Activated naive CD8-positive, alpha-beta T cell treated with anti-CD3 and anti-CD28 coated beads, Interleukin-2, amount 10 ng/mL, durations not matched to agents 7 days and 5 days (primary cell): ENCODE measurements at places on chromosomes 13 and 19.

- no peak for DNase-seq
These were observed 15.5 kb downstream of the HDGFL2 start for GRCh38 chr19:4487572-4487971.

- DNase-seq, result no peak
These were observed 18.9 kb upstream of the ZNRF4 start for GRCh38 chr19:5436106-5436947.

- DNase-seq, result no peak
These were observed 1.3 kb downstream of the ZNF749 start for GRCh38 chr19:57436417-57436816.

DNA sequence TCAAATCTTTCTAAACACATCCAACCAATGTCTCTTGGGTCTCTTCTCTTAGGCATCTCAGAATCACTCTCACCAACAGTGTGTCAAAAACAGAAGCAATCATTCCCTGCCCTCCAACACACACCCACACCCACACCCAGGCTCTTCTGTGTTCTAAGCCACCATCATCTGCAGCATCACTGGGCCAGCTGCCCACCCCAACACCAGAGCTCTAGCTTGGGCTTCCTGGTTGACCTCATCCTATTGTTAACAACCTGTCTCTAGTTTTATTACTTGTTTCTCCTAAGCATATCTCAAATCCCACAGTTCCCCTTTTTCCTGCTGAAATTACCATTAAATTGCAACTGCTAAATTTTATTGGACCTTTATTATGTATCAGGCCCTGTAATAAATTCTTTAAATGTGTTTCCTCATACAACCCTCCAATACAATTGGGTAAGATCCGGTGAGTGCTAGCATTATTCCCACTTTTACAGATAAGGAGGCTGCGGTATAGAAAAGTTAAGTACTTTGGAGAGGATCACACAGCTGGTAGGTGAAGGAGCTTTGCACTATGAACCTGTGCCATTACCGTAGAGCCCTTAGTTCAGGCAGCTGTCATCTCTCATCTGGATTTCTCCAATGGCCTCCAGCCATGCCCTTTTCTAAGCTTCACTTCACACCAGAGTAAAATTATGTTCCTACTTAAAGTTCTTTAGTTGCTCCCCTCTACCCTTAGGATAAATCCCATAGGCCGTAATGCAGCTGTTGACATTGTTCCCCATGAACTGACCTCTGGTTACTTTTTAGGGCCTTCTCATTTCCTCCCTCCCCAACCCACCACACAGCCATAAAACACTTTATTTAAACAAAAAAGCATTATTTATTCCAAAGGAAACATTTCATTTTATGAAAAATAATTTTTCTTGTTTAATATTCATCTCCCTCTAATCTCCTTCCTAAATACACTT is 227.7 kb downstream of the B3GLCT start:
- DNase-seq, result no peak

DNA sequence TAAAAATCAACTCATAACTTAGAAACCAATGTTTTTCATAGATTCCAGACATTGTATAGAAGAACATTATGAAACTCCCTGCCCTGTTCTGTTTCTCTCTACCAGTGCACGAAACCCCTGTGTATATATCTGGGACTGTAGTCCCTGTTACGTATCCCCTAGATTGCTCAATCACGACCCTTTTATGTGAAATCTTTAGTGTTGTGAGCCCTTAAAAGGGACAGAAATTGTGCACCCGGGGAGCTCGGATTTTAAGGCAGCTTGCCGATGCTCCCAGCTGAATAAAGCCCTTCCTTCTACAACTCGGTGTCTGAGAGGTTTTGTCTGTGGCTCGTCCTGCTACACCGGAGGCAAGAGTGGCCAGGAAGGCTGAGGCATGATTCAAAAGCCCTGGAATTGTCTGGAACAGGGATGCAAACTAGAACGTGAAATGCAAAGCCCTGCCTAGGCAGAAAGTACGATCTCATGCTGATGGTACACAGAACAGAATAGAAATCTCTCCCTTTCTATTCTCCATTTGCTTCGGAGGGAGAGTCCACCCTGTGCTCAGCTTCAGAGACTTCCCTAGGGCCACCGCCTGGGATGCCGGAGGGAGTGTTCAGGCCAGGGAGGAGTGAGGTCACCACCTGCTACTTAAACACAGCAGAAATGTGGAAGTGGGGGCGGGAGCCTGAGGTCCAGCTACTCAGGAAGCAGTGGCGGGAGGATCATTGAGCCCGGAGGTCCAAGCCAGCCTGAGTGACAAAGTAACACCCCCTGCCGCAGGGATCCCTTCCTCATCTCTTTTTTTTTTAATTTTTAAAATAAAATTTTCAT is 758 bp upstream of the ZNF888 start:
- DNase-seq, result no peak

DNA sequence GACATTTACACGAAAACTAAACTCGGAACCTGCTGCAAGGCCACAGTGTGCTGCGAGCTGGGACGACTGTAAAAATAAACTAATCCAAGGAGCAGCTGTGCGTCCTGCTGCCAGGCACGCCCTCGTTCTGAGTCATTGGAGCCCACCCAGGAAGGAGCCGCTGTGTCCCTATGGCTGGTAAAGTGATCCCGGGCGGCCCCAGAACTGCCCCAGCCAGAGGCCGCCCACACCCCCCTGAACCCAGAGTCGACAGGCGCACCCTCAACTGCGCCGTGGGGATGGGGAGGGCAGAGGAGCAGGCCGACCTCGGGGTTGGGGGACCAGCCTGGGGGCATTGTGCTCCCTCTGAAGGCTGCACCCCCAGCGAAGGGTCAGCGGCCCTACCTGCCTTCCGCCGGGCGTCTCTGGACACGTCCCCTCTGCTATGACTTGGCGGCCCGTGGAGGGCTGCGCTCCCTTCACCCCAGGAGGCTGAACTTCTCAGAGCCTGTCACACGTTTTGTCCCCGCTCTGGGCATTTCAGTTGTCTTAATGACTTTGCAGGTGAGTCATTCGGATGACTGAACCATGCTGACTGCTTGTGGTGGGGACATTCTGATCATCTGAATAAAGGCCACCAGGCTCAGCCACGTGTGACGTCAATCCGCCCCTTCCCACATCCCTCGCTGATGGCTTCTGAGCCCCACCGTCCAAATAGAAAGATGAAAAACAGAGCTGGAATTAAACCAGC is 42.7 kb downstream of the ADPRHL1 start:
- no peak for DNase-seq

DNA sequence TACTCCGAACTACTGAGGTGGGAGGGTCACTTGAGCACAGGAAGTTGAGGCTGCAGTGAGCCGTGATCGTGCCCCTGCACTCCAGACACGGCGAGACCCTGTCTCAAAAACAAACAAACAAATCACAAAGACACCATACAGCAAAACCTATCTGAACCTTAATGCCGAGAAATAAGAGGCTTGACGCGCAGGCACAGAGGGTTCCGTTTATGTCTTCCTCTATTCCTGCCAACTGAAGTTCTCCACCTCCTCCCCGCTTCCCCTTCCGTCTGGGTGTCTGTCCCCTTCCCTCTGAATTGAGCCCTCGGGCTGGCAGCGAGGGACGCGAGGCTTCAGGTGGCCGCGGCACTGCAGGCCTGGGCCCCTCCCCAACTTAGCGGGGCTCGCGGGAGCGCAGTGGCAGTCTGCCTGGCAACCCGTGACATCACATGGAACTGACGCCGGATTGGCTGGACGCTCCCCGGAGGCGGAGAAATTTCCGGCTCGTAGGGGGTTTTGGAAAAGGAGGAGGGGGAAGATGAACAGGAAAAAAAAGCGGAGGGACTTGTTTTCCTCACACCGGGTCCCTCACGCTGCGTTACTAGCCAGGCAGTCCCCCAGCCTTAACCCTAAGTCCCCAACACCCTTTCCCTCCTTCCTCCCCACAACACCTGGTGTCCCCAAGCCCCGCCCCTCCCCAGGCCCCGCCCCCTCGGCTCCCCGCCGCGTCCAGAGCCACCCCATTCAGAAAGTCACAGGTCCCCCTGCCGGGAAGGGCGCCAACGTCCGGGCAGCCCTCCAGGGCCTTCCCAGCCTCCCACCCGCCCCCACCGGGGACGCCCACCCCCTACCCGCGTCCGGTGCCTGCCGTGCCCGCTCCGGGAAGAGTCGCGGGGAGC is 1.1 kb upstream of the MYBPC2 start:
- peak; percentile 91 for DNase-seq

GRCh38 chr19:29446361-29446760 is 79.4 kb upstream of the VSTM2B start:
- DNase-seq, result no peak

DNA sequence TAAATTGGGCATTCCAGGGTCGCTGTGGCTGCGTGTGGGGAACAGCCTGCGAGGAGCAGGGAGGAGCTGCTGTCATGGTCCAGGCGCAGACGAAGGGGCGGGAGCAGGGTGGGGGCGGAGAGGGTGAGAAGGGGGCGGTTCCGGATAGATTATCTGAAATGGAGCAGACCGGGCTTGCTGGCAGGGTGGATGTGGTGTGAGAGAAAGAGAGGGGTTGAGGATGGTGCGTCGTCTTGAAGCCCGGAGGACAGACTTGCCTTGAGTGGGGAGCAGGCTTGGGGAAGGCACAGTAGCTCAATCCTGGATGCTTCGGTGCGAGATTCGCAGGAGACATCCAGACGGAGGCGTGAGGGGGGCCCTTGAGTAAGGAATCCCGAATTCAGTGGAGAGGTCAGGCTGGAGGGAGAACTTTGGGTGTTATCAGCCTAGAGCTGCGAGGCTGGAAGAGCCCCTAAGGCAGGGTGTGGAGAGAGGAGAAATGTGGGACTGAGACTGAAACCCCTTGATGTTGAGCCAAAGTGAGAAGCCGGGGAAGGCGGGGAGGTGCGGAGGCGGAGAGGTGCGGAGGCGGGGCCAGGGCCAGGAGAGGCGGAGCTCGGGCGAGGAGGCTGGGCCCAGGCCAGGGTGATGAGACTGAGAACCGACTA is 40.6 kb downstream of the DPF1 start:
- DNase-seq, result no peak

GRCh38 chr19:30604657-30605056 is 232.5 kb downstream of the ZNF536 start:
- DNase-seq, result no peak

- no peak for DNase-seq
These were observed 137.9 kb upstream of the DACH1 start for GRCh38 chr13:72004784-72005374.

DNA sequence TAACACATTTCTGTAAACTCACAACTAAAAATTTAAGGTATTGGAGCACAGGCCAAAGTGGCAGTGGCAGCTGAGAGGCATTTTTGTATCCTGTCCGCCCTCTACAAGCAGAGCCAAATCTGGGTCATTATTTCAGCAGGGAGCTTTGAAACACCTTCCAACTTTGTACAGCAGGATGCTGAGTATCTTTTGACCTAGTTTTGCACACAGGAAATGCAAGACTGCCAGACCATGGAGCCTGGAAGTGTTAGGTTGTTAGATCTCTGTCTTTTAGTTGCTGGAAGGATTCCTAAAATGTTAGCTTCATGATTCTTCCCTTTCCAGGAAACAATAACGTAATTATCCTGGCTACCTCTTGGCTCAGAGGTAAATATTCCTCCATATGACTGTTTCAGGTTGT is 148.6 kb upstream of the ATXN8OS start:
- DNase-seq, result no peak

DNA sequence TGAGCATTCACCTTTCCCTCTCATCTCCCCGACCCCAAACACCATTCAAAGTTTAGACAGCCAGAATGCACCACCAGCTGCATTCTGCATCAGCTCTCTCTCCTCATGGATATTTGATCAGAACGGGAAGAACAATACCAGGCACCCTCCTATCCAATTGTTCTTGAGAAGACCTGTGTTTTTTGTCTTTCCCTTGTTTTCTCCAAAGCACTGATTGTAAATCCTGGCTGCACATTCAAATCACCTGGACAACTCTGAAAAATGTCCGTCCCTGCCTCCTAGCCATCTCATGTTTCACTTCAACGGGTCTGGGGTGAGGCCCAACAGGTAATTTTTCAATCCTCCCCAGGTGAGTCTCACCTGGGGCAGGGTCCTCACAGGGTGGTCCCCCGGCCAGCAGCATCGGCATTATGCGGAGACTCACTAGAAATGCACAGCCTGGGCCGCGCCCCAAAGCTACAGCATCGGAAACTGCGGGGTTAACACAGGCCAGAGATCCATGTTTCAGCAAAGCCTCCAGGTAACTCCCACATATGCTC is 5.5 kb downstream of the IRS2 start:
- DNase-seq, result no peak

DNA sequence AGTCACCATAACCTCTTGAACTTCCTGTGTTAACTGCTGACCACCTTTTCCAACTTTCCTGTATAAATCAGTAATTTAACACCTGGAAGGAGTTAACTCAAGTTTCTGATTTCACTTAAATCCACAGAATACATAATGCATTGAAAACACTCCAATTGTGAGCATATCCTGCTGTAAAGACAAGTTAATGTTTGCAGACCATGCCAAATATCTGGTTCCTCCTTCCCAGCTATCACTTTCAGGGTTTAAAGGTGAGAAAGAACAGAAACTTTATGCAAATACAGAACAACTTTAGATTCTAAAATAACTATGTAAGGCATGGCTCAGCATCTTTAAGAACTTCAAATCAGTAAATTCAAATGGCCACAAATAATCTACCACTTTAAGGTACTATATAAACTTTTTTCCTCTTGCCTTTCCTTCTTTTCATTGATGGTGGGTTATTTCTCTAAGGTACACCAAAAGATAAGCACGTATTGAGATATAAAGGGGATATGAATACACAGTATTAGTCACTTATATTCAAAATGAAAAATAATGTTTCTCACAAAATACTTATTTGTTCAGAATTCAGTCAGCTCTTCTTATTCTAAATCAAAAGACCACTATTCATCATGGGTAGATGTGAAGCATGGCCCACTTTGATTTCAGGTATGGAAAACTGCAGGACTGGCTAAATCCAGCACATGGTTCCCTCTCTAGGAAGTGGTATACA is 6.6 kb upstream of the TPTE2 start:
- DNase-seq, result no peak

GRCh38 chr13:70723732-70724131 is 615.5 kb upstream of the KLHL1 start:
- DNase-seq, result no peak

GRCh38 chr19:44753932-44754749 is 5.6 kb downstream of the BCL3 start:
- peak; percentile 78 for DNase-seq

GRCh38 chr13:95707442-95708390 is 30.8 kb downstream of the DNAJC3 start:
- no peak for DNase-seq

DNA sequence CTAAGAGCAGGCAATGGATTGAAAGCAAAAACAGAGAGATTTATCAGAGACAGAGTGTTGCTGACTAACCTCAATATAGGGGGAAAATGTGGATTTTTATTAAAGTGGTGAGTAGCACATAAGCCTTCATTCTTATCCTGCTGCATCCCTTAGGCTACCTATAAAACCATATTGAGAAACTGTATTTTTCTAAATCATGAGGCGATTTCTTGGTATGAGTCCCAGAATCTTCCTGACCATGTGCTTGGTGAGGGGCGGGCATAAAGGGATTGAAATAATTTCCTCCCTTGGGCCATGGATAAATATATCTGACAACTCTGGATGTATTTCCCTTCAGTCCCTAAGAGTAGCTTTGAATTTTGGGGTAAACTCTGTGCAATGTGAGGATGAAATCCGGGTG is 72.8 kb downstream of the EFNB2 start:
- no peak for DNase-seq

- peak; percentile 58 for DNase-seq
These were observed 61.3 kb downstream of the CELF5 start for GRCh38 chr19:3285647-3286176.

- DNase-seq, result peak; percentile 74
These were observed 2.3 kb downstream of the PRKD2 start for GRCh38 chr19:46714444-46715106.
